GM18507 (cell line): ENCODE measurements at places on chromosomes 12 and 14.

- DNase-seq, result no peak
Measured at GRCh38 chr12:12443431-12443878, 86.6 kb downstream of the BORCS5 start.

GRCh38 chr12:19125325-19125724, 4.2 kb upstream of the PLEKHA5 start:
- DNase-seq, result no peak

GRCh38 chr14:73758392-73759182, 44.4 kb upstream of the PNMA1 start:
- DNase-seq, result no peak

- DNase-seq, result no peak
Measured at GRCh38 chr12:32603858-32604257, 75.2 kb upstream of the DNM1L start.

DNA sequence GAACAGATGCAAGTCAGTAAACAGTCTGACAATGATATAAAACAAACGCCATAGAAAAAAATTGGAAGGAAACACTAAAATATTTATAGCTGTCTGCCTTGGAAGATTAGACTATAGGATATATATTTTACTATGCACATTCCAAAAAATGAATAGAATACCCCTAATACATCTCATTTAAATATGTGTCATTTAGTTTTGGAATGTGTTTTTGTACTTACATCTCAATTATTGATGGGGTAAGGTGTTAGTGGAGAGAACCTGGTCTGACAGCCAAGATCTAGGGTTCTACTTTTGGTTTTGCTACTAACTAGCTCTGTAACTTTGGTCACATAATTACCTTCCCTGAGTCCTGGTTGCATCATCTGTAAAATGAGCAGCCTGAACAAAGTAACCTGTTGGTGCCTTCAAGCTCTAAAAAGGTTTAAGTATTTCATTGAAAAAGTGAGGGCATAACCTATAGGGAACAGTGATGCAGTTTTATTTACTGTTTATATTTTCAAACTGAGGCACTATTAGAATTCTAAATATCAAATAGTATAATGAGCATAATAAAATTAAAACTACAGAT, 28.6 kb upstream of the SLC6A13 start:
- DNase-seq, result no peak

DNA sequence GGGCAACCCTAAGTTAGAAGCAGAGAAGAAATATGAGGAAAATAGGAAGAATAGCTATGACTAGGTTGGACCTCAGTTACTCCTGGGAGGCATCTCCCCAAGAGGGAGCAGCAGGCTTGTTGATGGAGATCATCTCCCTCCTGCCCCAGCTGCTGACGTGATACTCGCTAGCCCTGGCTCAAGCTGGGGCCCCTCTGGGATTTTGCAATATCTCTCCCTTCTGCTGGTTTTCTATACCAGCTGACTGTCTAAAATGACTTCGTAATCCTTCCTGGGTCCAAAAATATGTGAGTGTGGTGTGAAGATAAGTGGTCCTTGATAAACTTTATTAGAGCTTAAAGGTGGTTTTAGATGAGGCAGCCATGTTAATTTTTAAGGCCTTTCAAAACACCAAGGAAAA, 4.5 kb upstream of the HECTD4 start:
- DNase-seq, result no peak

- DNase-seq, result no peak
Measured at GRCh38 chr14:42550310-42550709, 943.6 kb downstream of the LRFN5 start.

DNA sequence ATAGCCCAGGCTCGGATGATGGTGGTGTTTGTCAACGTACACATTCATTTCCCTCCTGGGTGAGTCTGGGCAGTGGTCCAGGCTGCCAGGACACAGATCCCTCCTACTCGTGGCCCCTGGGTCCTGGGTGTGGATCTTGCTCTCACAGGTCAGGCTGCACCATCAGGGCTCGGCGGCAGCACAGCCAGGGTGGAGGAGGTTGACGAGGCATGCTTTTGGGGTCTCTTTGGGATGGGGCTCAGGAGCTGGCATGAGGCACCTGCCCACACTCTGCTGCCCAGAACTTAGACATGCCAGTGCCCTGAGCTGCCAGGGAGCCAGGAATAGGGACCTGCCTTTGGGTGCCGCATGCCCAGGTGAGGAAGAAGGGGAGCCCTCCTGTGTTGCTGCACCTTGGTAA, 9.7 kb downstream of the TMEM121 start:
- no peak for DNase-seq

- no peak for DNase-seq
Measured at GRCh38 chr12:16086462-16086861, 175.3 kb downstream of the DERA start.

GRCh38 chr12:105799103-105799502, 339.7 kb downstream of the NUAK1 start:
- DNase-seq, result no peak

GRCh38 chr14:65639216-65639615, 226.7 kb downstream of the FUT8 start:
- DNase-seq, result no peak

DNA sequence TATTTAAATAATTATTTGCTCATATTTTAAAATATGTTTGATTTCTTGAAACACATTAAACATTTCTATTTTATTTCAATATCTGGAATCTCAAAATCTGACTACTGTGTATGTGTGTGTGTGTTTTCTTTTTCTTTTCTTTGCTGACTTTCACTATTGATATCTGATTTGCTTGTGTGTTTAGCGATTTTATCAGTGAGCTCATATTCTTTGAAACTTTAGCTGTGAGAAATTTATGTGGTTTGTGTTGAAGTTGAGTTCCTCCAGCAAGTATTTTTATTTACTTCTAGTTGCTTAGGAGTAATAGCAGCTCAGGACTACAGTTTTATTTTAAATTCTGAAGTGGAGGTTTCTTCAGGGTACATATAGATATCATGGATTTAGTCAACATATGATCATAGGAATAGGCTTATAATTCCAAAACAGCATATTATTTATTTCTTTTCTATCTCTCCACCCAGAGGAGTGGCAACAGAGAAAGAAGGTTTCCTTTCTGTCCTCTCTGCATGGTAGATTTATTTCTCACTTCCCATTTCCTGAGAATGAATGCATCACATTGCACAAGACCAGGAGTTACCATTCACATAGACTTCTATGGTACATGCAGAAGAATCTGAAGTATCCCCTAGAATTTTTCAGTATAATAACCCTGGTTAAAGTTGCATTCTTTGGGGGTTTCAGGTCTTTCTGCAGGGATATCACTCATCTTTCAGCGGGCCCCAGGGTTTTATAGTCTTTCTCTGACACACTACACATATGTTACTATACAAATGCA, 60.5 kb downstream of the PTPRQ start:
- DNase-seq, result no peak

DNA sequence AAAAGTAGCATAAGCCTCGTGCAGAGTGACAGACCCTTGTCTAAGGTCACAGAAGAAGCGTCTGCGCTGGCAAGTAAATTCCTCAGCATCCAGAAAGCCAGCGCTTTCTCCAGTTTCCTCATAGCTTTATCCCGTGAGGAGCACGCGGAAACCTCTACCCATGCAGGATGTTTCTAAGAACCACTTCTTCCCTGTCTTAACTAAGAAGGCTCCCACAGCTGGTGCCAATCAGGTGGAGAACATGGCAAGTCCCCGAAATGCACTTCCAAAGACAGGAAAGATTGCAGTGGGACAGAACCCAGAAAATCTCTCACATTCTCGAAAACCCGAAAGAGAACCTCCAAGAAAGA, 968 bp upstream of the ARID4A start:
- DNase-seq, result no peak

DNA sequence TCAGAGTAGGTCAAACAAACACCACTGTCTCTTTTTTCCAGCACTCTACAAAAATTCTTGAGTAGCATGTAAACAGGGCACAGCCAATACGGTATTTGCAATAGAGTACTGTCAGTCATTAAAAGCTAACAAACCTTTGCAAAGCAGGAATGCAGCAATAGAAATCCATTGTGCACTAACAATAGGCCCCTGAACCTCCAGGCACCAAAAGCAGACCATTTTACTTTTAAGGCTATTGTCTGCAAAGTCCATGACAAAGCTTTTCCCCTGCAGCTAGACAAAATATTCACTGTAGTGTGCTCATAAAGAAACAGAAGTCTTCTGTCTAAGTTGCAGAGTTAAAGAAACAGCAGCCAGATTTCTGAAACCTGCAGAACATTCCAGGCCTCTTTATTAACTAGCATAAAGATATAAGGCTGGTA, 191.9 kb downstream of the SOX5 start:
- no peak for DNase-seq

- no peak for DNase-seq
Measured at GRCh38 chr14:105368426-105368825, 29.9 kb upstream of the TEX22 start.

DNA sequence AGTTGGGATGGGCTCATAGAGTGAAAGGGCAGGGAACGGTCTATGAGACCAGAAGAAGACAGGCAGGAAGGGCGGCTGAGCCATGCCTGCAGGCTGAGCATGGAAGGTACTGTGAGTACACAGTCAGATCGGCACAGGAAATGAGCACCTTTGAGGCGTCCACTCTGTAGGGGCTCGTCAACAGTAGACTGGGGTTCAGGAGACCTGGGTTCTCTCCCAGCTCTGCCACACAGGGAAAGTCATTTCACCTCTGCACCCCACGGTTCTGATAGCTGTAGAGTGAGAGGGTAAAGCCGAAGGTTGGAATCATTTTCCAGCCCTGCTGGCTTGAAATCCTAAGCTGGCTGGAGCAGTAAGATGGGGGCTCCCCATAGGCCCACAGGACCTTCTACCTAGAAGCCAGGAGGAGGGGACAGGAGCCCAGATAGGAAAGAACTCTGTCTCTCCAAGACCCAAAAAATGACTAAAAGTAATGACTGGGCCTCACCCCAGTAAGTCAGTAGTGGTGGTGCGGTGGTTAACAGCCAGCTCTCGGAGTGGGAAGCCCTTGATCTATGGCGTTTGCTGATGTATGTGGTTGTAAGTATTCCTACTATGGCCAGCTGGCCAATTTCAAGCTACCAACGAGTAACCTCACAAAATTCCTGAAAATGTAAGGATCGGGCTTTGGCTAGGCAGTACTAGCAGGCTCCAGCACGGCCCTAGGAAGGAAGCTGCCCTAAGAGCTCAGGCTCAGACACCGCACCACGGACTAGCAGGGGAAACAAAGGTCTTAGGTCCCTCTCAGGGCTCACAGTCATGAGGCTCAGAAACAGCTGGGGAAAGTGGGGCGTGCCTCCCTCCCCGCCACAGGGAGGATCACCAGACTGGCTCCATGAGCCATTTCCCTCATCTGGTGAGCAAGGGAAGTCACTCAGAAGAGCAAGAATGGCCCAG, 10.3 kb upstream of the CD27 start:
- no peak for DNase-seq

- DNase-seq, result no peak
Measured at GRCh38 chr12:62762645-62763044, 172.3 kb downstream of the PPM1H start.

DNA sequence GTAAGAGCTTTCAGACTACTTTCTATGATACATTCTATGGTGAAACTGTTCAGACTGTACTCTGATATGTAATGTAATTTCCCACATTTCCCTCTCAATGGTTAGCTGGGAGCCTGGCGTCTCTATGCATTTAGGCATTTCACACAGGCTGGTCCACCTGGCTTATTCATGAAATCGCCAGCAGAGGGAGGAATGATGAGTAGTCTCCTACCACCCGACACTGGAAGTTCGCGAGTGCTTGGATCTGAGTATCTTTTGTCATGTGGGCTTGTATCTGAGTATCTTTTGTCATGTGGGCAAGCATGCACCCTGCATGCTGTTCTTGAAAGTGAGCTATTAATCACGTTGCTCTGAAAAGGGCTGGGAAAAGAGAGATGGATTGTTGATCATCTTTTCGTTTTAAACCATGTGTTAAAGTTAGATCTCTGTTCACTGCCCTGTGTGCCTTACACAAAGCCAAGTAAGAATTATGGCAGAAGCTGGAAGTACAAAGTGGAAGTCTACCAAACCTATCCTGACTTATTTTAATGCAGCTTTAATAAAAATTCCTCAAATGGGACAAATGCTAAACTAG, 235.0 kb downstream of the ATP23 start:
- DNase-seq, result no peak

DNA sequence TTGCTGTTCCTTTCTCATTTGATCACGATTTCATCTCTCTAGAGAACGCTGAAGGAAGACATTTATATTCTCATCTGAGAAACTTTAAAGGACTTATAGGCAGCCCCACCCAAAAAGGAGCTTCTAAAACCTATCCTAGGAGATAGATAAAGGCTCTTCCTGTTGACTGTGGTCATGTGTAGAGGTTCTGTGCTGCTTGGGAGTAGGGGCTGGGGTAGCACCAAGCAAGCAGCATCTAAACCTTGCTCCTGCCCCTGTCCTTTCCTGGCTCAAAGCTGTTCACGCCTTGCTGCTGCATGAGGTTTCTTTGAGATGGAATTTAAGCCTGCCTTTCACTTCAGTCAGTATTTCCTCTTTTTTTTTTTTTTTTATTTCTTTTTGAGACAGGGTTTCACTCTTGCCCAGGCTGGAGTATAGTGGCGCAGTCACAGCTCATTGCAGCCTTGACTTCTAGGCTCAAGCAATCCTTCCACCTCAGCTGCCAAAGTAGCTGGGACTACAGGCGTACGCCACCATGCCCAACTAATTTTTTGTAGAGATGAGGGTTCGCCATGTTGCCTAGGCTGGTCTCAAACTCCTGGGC, 41.4 kb downstream of the RAB35 start:
- no peak for DNase-seq

DNA sequence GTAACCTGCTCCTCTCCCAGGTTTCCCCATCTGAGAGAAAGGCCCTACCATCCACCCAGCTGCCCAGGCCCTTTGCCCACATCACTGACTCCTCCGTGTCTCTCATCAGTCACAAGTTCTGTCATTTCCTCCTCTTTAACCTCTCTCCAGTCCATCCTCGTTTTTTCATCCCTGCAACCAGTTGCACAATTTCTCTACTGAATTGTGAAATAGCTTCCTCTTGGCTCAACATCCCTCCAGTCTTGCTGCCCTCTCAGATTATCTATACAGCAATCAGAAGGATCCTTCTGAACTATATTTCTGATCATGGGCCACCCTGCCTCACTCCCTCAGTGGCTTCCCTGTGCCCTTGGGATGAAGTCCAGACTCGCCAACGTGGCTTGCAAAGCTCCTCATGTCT, 6.8 kb downstream of the FAM161B start:
- no peak for DNase-seq

GRCh38 chr14:57389646-57390036, 745 bp upstream of the NAA30 start:
- DNase-seq, result no peak

DNA sequence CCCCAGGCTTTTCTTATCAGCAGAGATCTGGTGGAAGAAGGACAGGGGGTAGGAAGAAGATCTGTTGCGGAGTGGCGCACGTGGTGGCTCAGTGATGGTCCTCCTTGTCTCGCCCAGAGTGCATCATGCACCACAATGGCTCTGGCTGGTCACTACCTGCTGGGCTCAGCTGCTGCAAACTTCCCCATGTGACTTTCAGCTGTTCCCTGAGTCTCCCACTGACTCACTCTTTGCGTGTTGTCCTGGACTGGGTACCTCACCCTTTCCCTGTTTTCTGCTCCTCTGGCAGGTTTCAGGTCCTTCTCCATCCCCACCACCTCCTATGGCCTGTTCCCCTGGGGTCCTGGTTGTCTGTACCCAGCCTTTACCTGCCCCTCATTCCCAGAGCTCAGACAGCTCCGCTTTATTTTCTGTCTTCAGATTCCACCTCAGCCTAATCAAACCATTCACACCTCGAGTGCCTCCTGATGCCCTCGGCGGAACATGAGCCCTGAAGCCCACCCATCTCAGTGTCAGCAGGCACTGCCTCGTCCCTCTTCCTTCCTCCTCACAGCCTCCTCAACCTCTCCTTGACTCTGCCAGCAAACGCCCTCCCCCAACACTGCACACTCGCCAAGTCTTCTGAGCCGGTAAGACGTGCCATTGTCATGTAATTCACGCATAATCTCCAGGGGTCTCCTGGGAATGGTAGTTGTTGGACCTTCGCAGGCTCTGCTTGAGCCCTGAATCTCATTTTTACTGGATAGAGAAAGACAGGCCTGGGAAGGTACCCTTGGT, 1.8 kb downstream of the C1R start:
- DNase-seq, result no peak
